Dermis blood vessel endothelial cell (primary cell): ENCODE measurements at places on chromosomes 3 and 15. TPM values are rescaled to one million over a fixed set of nuclear protein-coding genes. Genes with fewer than 3 reads are reported as not detected.

DNA sequence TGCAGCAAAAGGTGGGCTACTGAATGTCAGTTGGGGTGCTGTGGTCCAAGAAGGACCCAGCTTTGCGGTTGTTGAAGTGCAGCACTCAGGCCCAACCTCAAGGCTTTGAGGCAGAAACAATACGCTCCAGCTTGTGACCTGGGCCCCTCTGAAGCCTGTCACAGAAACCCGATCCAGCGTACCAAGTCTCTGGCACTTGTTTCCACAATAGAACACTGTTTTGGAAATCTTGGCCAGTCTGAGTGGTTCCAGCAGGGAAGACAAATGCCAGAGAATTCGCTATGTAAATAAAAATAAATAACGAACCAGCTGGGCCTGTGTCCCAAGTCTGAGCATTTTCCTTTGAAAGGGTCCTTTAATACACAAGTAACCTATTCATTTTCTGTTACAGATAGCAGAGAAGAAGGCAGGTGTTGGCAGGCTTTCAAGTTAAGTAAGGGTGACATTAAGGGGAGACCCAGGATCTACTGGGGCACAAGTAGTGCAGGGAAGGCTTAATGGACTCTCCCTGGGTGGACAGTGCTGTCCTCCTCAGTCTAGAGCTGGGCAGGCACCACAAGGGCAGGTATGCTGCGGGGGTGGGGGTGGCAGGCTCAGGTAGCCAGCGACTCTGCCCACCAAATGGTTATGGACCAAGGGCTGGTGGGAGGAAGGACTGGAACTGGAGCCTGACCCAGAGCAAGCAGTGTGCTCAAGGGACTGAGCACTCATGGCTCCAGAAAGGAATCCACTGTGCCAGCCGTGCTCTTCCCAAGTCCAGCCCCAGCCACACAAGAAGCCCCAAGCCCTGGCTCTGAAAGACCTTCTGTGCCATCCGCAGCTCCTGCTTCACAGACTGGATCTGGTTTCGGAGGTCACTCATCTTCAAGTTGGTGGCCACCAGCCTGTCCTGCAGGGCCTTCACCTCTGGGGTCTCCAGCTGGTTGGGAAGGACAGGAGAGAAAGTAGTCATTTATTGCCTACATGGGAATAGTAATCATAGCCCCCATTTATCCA, 26.3 kb downstream of the CCDC13 start:
- DNase-seq: no peak

The GPR27 gene
- not detected in 2 replicates for total RNA-seq

The TRH gene
- total RNA-seq: not detected in 2 replicates

The MYLK gene
- 69.6 and 78.1 TPM in 2 replicates for total RNA-seq

DNA sequence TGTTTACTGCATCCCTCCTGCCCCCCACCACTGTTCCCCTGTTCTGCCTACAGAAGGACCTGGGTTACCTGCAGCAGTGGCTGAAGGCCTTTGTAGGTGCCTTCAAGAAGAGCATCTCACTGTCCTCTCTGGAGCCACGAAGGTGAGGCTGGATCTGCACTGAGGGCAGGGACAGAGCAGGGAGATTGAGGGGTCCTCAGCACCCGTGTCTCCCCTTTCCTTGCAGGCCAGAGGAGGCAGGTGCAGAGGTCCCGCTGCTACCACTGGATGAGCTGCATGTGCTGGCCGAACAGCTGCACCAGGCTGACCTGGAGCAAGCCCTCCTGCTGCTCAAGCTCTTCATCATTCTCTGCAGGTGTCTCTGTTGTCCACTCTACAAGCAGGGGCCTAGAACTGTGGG, 9.2 kb downstream of the NBEAL2 start:
- DNase-seq: no peak
